ENCODE measurements at places on chromosomes 12 and 14. TPM values are rescaled to one million over a fixed set of nuclear protein-coding genes. Genes with fewer than 3 reads are reported as not detected.

Gene SLC5A8
- polyA plus RNA-seq: not detected

Gene OVCH1
- polyA plus RNA-seq: not detected

Gene HCAR3
- polyA plus RNA-seq: not detected

Gene STXBP6
- polyA plus RNA-seq: not detected

Gene RIMBP2
- not detected for polyA plus RNA-seq

DNA sequence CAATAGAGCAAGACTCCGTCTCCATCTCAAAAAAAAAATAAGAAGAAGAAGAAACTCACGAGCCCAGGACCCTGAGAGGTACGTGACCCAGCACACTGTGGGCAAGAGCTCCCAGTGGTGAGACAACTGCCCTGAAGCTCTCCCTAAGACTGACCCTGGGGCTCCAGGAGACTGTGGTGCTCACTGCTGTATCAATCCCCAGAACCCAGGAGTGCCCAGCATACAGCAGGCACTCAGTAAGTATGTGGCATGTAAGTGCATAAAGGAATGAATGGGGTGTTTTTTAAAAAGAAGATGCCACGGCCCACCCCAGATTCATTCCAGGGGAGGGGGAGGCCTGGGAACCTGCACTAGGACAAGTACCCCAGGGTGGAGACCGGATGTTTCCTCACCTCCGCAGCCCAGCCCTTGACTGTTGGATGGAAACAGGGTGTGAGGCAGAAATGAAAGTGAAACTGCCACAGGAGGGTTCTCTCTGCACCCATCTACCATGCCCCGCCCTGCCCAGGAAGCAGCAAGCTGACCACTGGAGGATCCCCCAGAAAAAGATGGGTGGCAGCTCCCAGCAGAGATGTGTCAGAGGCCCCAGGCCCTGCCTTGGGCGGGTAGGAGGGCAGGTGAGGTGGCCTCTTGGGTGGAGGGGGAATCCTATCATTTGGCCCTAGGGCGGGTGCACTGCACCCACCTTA is 12.2 kb downstream of the ITPK1 start:
- DNase-seq: peak; percentile 70
- H3K27me3 ChIP-seq: no peaks in the 10 kb centered on the region
- H3K27ac ChIP-seq: peak overlapping the region; percentile 62
- H3K4me1 ChIP-seq: peaks cover 19% of the 10 kb centered on the region
- H3K36me3 ChIP-seq: no peaks in the 10 kb centered on the region

GRCh38 chr12:69118516-69118915 is 120.9 kb upstream of the CPSF6 start:
- no peak overlapping the region for H3K27ac ChIP-seq
- no peak overlapping the region for H3K4me3 ChIP-seq
- no peaks in the 10 kb centered on the region for H3K27me3 ChIP-seq
- DNase-seq: no peak

GRCh38 chr14:105116451-105117256 is 51.4 kb upstream of the GPR132 start:
- H3K36me3 ChIP-seq: no peaks in the 10 kb centered on the region
- no peak overlapping the region for H3K27ac ChIP-seq
- H3K4me1 ChIP-seq: no peaks in the 10 kb centered on the region
- no peak for DNase-seq

GRCh38 chr12:49946497-49946896 is 4.0 kb upstream of the AQP2 start:
- H3K27me3 ChIP-seq: no peaks in the 10 kb centered on the region
- H3K4me3 ChIP-seq: no peak overlapping the region
- H3K4me1 ChIP-seq: peaks cover 40% of the 10 kb centered on the region
- no peak overlapping the region for H3K27ac ChIP-seq
- no peaks in the 10 kb centered on the region for H3K36me3 ChIP-seq

DNA sequence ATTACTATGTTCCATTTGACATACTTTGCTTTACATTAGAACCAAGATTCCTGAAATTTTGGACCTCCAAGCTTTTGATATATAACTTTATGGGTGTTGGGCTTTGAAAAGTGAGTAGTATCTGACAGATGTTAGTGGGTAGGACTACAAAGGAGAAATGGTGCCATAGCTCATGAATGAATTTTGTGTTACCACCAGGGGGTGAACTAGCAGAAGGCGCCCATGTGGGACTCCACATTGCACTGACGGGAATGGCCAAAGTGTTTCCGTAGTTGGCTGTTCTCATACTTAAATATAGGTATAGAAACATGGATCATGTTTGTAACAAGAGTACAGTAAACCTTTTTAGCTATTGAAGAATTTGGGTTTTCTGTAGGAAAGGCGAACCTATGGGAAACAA is 337.5 kb downstream of the FLRT2 start:
- no peaks in the 10 kb centered on the region for H3K36me3 ChIP-seq
- no peaks in the 10 kb centered on the region for H3K27me3 ChIP-seq
- no peak for DNase-seq
- H3K4me1 ChIP-seq: no peaks in the 10 kb centered on the region

DNA sequence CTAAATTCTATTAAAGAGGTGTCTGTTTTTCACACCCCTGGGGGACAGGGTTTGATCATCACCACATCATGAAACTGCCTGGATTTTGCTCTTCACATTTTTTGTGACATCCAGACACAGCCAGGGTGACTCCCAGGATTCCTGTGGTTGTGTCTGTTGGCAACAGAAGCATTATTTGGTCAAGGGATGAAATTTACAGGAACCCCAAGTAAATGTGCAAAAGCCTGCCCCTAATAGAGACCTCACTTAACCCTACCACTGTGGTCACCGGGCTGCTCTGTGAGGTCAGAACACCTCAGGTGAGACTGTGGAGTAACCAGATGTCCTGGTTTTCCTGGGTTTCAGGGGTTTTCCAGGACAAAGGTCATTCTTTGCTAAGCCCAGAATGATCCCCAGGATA is 103.8 kb downstream of the DAD1 start:
- peak overlapping the region; percentile 46 for H3K27ac ChIP-seq
- no peak for DNase-seq
- no peaks in the 10 kb centered on the region for H3K36me3 ChIP-seq
- no peaks in the 10 kb centered on the region for H3K27me3 ChIP-seq
- H3K4me3 ChIP-seq: no peak overlapping the region
- H3K4me1 ChIP-seq: no peaks in the 10 kb centered on the region

- H3K4me1 ChIP-seq: peaks cover 48% of the 10 kb centered on the region
- no peak overlapping the region for H3K4me3 ChIP-seq
- H3K27me3 ChIP-seq: no peaks in the 10 kb centered on the region
- no peak overlapping the region for H3K27ac ChIP-seq
Observed at GRCh38 chr12:131533139-131533538, 177.8 kb upstream of the SFSWAP start.

GRCh38 chr14:73833034-73833433 is 18.6 kb upstream of the PTGR2 start:
- H3K27ac ChIP-seq: no peak overlapping the region
- no peak overlapping the region for H3K4me3 ChIP-seq
- no peaks in the 10 kb centered on the region for H3K27me3 ChIP-seq
- H3K4me1 ChIP-seq: peaks cover 13% of the 10 kb centered on the region
- no peak for DNase-seq
- no peaks in the 10 kb centered on the region for H3K36me3 ChIP-seq

- H3K4me1 ChIP-seq: no peaks in the 10 kb centered on the region
- DNase-seq: no peak
- H3K36me3 ChIP-seq: no peaks in the 10 kb centered on the region
- no peak overlapping the region for H3K4me3 ChIP-seq
- H3K27ac ChIP-seq: no peak overlapping the region
Observed at GRCh38 chr12:15662303-15662980, 126.7 kb downstream of the EPS8 start.

DNA sequence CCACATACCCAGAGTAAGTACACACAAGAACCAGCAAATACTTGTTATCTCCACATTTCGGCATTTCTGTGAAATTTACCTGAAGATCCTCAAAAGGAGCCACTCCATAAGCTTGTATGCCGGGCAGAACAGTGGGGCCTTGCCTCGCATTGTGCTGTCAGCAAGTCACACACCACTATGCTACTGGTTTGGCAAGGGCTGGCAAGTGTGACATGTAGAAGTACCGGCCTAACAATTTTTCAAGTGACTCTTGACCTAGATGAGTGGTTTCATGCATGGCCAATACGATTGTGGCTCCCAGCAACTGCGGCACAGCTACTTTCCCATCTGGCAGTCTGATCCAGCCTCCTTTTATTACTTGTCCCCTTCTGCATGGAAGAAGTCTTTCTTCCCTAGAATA is 69.8 kb downstream of the GAS2L3 start:
- H3K36me3 ChIP-seq: no peaks in the 10 kb centered on the region
- no peaks in the 10 kb centered on the region for H3K27me3 ChIP-seq
- H3K4me1 ChIP-seq: no peaks in the 10 kb centered on the region
- H3K4me3 ChIP-seq: no peak overlapping the region
- no peak for DNase-seq
